Melanocyte of skin (primary cell): ENCODE measurements at places on chromosomes 2 and 18. TPM values are rescaled to one million over a fixed set of nuclear protein-coding genes. Genes with fewer than 3 reads are reported as not detected.

The SPATA3 gene
- not detected in 2 replicates for total RNA-seq

The TRABD2A gene
- 2.4 and 3.6 TPM in 2 replicates for total RNA-seq

The PDCL3 gene
- 12.0 and 13.1 TPM in 2 replicates for total RNA-seq

The RPRM gene
- not detected in 2 replicates for total RNA-seq

The PSD4 gene
- total RNA-seq, result 2.2 and 2.8 TPM in 2 replicates

The REG3G gene
- total RNA-seq, result not detected in 2 replicates

The RAB27B gene
- 0.31 and 0.67 TPM in 2 replicates for total RNA-seq

The CSRNP3 gene
- total RNA-seq, result 4.5 and 5.7 TPM in 2 replicates

The DHRS9 gene
- total RNA-seq, result not detected in 2 replicates

The RESP18 gene
- total RNA-seq, result not detected in 2 replicates
